ENCODE measurements at places on chromosomes 13 and 19. TPM values are rescaled to one million over a fixed set of nuclear protein-coding genes. Genes with fewer than 3 reads are reported as not detected.

DNA sequence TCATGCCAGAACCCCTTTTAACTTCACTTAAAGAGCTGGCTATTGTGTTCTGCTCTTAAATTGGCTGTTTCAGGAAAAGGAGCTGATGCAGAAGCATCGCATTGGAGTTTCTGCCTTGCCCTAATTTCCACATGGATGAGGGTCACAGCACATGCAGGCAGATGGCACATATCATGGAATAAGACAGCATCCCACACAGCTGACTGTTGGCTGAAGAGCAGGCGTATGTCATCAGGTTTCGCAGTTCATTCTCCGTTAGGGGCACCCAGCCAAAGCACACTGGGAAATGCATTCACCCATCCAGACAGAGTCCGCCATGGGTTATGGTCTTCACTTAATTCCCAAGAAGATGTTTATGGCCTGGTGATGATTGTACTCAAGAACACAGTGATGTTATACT lies 572.5 kb downstream of the LIG4 start:
- H3K27me3 ChIP-seq, result no peaks in the 10 kb centered on the region
- no peak overlapping the region for H3K4me3 ChIP-seq
- H3K36me3 ChIP-seq, result no peaks in the 10 kb centered on the region
- no peak overlapping the region for H3K27ac ChIP-seq

DNA sequence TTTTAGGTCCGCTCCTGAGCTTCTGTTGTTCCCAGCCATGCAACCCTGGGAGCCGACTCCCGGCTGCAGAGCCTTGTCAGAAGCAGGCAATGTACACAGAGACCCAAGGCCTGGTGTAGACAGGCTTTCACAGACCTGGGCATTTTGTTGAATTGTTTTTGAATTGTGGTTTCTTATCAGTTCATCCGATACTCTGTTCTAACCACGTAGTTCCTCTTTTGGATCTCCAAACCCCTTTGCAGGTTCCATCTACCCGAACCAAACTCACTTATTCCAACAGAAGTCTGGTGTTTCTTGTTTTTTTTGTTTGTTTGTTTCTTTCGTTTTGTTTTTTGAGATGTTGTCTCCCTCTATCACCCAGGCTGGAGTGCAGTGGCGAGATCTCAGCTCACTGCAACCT lies 6.3 kb upstream of the NLRP2 start:
- no peaks in the 10 kb centered on the region for H3K4me1 ChIP-seq
- H3K27me3 ChIP-seq, result no peaks in the 10 kb centered on the region
- H3K36me3 ChIP-seq, result no peaks in the 10 kb centered on the region
- H3K4me3 ChIP-seq, result no peak overlapping the region

Gene TNFSF9
- polyA plus RNA-seq, result 3.2 TPM

DNA sequence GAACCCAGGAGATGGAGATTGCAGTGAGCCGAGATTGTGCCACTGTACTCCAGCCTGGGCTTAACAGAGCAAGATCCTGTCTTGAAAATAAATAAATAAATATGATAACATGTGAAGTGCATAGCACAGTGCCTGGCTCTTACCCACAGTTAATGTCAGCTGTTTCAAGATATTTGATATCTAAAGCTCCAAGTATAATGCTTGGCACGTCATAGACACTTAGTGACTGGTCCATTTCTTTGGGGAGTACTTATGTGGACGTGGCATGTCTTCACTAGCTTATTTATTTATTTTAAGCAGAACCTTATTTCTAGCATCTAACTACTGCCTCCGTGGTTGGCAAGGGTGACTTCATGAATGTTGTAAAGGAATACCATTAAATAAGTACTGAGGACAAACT lies 18.8 kb downstream of the GARRE1 start:
- no peaks in the 10 kb centered on the region for H3K27me3 ChIP-seq
- no peaks in the 10 kb centered on the region for H3K36me3 ChIP-seq
- DNase-seq, result no peak
- no peak overlapping the region for H3K27ac ChIP-seq

- H3K36me3 ChIP-seq, result no peaks in the 10 kb centered on the region
- H3K4me3 ChIP-seq, result no peak overlapping the region
- H3K27me3 ChIP-seq, result no peaks in the 10 kb centered on the region
- H3K27ac ChIP-seq, result no peak overlapping the region
- no peak for DNase-seq
Measured at GRCh38 chr19:14086098-14086497, 515 bp upstream of the C19orf67 start.

DNA sequence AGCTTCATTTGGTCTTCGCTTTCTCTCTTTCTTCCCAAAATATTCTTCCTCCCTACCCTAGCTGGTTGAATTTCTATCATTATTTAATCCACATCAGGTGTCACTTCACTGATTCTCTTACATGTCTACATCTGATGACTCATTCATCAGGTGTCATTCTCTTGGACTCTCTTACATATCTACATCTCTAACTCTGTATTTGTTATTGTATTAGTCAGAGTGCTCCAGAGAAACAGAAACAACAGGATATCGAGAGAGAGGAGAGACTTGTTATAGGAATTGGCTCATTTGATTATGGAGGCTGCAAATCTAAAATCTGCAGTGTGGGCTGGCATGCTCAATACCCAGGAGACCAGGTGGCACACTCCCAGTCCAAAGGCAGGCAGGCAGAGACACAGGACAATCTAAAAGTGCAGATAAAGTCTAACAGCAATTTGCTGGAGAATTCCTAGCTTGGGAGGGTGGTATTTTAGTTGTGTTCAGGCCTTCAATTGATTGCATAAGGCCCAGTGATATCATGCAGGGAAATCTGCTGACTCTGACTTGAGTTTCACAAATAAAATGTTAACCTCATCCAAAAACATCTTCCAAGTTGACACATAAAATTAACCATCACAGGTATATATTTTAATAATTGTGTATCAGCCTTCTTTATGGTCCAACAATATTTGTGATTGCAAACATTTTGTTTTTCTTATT lies 541.4 kb upstream of the SLITRK5 start:
- H3K27ac ChIP-seq, result no peak overlapping the region
- H3K4me1 ChIP-seq, result no peaks in the 10 kb centered on the region
- H3K27me3 ChIP-seq, result no peaks in the 10 kb centered on the region
- no peak overlapping the region for H3K4me3 ChIP-seq

GRCh38 chr19:8302357-8302691 lies 5.8 kb downstream of the CD320 start:
- no peak for DNase-seq
- no peak overlapping the region for H3K4me3 ChIP-seq
- no peaks in the 10 kb centered on the region for H3K27me3 ChIP-seq
- H3K36me3 ChIP-seq, result no peaks in the 10 kb centered on the region
- H3K27ac ChIP-seq, result no peak overlapping the region

All from lung (tissue), 17 donors.